ENCODE measurements at places on chromosomes 3 and 15.
A peak's percentile ranks its signal among the peaks of the same experiment; 100 is the strongest.

DNA sequence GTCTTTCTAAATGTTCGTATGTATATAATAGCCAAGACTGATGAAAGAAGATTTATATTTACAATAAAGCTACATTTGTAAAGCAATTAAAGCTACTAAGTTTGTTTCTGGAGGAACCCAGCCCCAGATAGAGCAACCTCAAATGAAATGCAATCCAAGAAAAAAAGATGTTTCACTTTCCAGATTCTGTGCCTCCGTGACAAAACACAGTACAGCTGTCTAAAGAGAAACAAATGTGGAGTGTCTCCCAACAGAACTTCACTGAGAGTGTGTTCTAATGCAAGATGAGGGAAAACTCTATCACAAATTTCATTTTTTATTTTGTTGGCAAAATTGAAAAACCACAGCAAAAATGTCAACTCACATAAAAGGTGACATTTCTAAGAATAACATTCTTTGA, 317.0 kb downstream of the OCA2 start:
- no peak for DNase-seq

DNA sequence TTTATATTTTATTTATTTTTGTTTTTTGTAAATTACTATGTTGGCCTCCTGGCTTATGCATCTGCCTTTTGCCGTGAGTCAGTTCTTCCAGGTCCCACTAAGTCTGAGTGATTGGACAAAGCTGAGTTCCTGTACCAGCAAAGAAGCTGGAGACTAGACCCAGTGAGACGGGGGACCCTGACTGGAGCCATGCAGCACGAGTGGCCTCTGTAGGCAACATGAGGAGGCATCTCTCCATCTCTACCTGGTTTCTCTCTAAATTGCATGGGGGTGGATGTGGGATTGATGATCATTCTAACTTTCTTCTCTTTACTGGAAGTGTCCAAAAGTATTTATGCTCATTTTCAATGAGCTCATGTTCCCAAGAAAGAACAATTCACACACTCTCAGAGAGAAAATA, 155.3 kb upstream of the MRPL3 start:
- no peak for DNase-seq

DNA sequence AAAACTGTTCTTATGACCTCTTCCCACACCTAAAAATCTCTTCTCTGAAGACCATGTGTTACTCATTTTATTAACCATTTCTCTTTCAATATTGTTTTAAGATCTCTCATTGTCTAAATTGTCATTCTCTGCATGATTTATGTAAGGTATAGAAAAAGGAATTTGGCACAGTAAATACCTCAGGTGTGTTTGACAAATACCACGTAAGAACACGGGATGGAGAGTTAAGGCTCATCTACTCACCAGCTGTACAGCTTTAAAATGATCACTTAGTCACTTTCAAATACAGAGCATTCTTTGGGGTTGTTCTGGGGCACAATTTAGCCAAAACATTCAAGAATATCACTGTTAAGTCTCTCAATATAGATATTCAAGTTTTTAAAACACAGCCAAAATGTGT, 627.1 kb downstream of the MCTP2 start:
- DNase-seq, result no peak

- DNase-seq, result peak; percentile 66
These were observed 45.1 kb downstream of the EFCAB12 start for GRCh38 chr3:129383292-129383860.

DNA sequence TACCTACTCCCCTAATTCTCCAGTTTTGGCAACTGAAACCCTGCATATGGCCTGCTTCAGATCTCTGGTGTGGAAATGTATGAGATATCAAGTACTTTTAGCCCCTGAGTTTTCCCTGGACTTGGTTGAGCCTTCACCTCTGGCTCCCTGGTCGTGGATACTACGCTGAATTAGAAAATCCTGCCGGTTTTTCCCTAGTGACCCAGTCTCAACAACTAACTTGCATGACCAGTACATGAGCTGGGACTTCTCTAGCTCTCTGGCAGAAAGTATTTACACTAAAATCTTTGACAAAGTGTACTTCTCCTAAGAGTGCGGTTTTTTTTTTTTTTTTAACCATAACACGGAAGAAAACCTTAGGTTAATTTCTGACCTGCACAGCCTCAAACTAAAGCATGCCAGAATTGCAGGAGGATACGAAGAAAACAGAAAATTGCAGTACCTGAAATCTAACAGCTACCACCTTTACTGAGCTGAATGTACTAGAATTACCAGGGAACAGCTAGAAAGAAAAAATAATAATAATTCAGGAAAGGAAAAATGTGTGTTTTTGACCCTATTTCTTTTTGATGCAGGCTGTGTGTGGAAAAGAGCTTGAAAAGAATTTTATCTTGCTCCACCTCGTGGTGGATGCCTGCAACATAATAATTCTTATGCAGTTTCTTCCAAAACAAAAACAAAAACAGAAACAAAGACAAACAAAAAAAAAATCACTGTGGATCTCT, 165.6 kb downstream of the GMNC start:
- DNase-seq, result peak; percentile 53

DNA sequence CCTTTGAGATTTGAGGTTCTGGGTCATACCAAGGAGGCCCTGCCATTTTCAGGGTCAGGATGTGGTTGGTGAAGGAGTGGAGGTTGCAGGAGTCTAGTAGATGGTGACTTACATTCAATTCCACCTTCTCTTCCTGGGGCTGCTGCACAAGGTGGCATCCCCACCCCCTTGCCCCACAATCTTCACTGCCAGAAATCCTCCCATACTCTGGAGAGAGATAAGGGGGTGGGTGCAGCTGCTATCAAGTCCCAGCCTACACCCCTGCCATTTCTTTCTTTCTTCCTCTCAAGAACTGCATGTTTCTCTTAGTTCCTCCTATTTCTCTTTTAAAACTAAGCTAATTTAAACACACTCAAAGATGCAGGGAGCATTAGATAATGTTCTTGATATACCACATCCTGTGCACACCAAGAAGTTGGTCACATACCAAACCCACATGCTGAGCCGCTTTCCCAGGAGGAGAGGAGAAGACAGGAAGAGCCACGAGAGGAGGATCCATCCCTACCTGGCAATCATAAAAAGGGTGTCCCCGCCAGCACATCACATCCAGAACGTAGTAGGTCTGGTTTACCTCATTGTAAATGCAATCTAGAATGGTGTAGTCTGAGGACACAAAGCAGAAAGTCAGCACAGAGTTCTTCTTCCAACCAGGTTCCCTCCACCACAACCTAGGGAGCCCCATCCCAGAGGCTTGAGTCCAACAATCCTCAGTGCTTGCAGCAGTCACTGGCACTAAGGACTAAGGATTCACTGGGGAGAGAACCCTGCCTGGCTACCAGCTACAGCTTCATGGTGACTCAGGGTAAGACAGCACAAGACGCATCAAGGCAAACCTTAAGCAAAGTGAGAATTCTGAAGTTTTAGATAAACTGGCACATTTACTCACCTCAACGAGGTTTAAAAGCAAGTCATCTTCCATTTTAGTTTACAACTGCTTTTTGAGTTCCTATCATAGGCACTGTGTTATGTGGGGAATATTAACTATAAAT, 18.5 kb downstream of the SNUPN start:
- DNase-seq, result no peak

- DNase-seq, result no peak
These were observed 6.6 kb downstream of the RHO start for GRCh38 chr3:129535075-129535474.

DNA sequence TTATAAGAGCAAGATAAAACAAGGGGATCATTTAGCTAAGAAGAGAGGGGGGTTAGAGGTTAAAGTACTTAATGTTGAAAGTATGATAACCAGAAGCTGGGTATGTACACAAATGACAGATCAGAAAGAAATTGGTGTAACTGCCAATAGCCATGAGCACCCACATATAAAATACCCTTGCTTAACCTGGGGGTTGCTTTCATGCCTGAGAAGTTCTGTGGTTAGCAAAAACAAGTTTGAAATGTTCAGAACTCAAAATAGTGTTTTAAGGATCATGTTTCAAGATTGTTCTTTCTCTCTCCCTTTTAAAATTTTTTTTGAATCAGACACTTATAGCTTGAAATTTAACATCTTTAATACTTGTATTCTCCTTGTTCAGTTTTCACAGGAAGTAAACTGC, 321.4 kb upstream of the GBE1 start:
- no peak for DNase-seq

DNA sequence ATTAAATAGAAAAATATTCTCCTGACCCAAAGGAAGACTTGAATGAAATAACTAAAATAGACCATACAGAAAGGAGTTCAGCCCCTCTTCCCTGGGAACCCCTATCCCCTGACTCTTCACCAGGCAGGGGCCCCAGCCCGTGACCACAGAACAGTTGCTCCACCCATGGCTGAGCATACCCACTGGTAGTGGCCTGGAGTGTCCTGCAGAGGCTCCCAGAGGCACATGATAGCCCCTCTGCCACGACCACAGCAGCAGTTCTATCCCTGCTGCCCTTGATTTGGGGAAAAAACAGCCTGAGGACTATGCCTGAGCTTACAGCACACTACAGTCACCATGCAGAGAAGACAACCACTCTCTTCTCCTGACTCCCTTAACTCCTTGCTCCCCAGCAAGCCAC, 31.8 kb downstream of the TTC14 start:
- DNase-seq, result no peak

DNA sequence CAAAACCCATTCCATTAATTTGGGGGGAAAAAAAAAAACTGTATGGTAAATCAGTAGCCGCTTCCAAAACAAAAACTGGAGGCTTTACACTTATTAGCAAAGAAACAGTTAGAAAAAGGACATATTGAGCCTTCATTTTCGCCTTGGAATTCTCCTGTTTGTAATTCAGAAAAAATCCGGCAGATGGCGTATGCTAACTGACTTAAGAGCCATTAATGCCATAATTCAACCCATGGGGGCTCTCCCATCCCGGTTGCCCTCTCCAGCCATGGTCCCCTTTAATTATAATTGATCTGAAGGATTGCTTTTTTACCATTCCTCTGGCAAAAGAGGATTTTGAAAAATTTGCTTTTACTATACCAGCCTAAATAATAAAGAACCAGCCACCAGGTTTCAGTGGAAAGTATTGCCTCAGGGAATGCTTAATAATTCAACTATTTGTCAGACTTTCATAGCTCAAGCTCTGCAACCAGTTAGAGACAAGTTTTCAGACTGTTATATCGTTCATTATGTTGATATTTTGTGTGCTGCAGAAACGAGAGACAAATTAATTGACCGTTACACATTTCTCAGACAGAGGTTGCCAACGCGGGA, 9.4 kb upstream of the RPL24 start:
- peak; percentile 89 for DNase-seq

DNA sequence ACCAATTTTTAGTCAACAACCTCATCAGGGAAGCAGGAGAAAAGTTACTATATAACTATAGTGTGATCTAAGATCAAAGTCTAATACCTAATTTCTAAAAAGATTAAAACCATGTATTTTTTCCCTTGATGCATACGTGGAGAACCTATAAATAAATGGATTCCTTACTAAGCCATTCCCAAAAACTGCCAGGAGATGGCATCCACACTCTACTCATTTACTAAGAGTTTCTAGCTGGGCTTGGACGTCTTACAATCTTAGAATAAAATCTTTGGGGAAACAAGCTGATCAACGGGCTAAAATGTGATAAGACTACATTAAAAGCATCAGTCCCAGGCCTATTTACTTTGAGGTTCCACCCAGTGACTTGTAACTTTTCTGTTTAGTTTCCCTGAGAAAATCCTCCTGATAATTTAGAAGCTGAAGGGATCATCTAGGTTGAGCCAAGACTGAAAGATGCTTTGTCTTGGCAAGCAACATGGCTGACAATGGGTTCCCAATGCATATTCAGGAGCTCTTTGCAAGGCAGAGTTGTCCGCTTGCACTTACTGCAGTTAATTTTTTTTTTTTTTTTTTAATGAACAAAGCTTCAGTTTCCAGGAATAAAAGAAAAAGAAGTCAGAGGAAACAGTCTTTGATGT, 85.5 kb upstream of the FGF12 start:
- peak; percentile 91 for DNase-seq

DNA sequence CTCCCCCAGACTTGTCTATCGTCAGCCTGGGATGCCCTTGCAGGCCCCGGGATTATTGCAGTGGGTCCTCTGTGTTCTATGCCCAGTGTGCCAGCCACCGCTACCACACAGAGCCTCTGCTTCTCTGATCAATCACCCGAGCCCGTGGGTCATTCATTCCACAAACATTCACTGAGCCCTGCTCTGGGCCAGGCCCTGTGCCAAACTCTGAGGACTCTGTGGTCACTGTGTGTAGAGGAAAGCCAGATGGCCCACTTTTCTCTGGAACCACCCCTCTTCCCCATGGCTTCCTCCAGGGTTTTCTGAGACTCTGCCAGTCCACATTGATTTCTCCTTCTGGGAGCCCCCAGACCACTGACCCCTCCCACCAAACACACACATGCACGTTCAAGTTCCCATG, 55.5 kb downstream of the BSN start:
- peak; percentile 28 for DNase-seq

GRCh38 chr15:74723754-74724334, 1.5 kb downstream of the CYP1A1 start:
- peak; percentile 80 for DNase-seq

- no peak for DNase-seq
These were observed 259.1 kb upstream of the TPM1 start for GRCh38 chr15:62783303-62783957.

- no peak for DNase-seq
These were observed 92.8 kb downstream of the CCNL1 start for GRCh38 chr3:157067114-157067513.

DNA sequence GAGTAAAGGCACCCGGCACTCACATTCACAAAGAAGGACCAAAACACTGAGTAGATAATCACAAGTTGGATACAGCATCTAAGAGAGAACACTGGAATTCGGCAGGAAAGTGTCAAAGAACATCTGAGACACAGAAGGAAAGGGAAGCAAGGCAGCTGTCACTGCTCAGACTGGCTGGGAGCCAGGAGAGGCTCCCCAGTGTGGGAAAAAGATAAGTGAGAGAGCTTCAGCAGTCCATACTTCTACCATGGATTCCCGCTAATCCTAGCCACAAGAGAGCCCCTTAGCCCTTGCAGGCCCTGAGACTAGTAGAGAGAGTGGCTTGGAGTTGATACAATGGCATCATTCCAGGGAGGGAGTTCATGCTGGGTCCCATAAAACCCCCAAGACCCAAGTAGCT, 36.7 kb upstream of the CP start:
- DNase-seq, result peak; percentile 34

DNA sequence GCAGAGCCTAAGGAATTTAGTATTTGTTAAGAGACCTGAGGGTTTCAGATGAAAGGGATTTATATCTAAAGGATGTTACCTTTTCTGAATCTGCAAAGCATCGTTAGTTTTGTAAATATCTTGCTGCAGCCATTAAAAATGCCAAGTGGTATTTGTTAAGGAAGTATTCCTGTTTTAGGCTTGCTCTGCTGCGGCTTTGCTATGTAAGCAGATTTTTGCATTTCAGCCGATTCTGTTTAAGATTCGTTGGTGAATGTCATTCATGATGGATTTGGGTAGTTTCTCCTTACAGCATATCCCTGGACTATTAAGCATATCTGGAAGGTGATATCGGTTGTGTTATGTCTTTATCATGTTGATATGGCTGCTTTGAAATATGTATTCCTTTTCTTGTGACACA, 1.0 kb downstream of the USP8 start:
- DNase-seq, result peak; percentile 10

- DNase-seq, result no peak
These were observed 3.8 kb downstream of the CHAC1 start for GRCh38 chr15:40957041-40957555.
